Nucleus accumbens (tissue), 56 donors: ENCODE measurements at places on chromosomes 1 and 21.

- no peak for DNase-seq
Observed at GRCh38 chr1:86739648-86740509, 35.5 kb downstream of the SH3GLB1 start.

GRCh38 chr1:227854189-227854588 is 38.7 kb downstream of the PRSS38 start:
- no peak for DNase-seq

- no peak for DNase-seq
Observed at GRCh38 chr1:82044536-82044935, 243.8 kb downstream of the ADGRL2 start.

DNA sequence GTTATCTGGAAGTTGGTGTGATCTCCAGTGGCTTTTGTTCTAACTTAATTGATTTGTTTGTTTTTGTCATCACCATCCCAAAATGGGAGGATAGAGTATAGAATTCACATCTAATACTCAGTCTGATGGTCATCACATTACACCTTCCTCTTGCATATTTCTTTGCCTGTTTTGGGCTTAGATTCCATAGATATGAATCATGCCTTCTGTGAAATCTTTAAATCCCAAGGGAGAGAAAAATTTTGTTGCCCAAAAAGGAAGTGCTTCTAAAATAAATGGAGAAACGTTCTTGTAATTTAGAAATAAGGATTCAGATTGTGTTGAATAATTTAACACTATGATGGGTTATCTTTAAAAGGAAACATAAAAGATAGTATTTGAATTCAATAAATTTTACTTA is 446.0 kb upstream of the LRRC7 start:
- no peak for DNase-seq

DNA sequence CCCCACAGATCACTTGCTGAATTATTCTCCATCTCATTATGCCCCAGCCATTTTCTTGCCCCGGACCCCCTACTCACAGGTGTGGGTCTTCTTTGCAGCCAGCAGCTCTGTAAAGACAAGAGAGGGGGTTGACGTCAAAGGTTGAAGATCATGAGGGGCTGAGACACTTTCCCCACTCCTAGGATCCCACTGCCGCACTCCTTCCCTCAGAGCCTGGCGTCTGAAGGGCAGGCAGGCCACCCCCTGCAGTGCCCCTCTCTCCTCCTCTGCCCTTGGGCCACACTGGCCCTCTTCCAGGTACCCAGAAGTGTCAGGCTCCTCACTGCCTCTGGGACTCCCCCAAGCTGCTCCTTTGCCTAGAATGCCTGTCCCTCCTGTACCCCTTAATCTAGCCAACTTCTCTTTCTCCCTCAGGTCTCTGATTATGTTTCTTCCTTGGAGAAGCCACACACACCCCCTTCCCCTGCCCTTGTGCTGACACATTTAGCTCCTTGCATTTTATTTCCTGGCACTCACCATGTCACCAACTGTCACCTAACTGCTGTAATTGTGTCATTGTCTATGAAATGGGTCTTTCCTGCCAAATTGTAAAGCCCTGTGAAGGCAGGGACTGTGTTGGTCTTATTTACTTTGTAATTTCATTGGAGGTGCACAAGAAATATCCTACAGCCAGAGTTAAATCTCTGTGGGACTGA is 2.1 kb downstream of the RORC start:
- DNase-seq = no peak

DNA sequence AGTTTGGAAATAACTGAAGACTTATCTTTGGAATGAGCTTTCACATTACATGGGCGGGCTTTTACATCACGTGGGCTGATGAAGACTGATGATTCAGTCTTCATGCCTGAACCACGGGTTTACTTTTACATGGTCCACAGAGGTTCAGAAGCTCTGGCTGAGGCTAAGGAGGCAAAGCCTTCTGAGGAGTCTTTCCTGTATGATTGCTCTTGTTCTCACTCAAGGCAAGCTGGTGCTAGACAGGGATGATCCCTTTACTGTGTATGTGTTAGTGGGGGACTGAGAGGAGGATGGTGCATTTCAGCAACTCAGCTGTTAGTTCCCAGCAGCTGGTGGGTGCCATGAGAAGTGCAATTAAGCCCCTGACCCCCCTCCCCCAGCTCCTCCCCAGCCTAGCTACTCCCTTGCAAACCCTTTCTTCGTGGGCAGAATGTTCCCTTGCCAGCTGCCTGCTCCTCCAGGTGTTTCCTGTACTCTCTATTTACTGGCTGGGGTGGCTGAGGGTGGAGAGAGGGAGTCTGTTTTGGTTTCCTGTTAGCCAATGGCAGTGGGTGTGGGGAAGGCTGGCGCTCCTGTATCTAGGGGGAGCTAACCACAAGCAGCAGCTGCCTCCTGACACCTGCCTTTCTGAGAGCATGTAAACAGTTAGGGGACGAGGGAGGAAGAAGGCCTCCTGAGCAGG is 15.4 kb downstream of the BTG2 start:
- DNase-seq = no peak

GRCh38 chr1:167455786-167456446 is 62.4 kb downstream of the CD247 start:
- no peak for DNase-seq

GRCh38 chr1:204350857-204351573 is 8.7 kb downstream of the PLEKHA6 start:
- DNase-seq = peak; percentile 85

DNA sequence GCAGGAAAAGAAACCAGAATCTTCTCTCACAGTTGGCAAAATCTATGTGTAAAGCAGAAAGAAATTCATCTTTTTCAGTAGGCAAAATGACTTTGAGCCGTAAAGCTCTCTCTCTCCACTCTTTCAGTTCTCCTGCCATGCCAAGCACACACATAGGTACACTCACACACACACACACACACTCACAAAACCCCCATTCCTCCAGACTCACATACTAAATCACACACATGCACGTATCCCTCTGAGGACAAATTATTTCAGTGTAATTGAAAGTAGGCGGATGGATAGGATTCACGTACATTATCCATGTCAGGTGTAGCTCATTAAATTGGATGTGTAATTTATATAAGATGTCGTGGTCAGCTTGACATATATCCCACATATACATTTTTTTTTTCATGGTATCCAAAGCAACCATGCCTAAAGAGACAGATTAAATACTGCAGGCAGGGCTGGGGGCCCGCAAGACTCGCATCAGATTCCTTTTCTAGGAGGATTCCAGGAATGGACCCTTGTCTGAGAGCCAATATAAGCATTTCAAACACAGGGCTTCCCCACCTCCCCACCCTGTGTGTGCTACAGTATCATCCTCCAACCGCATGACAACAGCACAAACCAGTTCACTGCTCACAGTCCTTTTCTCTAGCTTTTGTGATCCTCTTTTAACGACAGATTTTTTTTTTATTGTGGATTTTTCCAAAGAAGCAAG is 320.9 kb downstream of the PCP4 start:
- no peak for DNase-seq
